ENCODE measurements at places on chromosomes 13 and 19.
A peak's percentile ranks its signal among the peaks of the same experiment; 100 is the strongest.

DNA sequence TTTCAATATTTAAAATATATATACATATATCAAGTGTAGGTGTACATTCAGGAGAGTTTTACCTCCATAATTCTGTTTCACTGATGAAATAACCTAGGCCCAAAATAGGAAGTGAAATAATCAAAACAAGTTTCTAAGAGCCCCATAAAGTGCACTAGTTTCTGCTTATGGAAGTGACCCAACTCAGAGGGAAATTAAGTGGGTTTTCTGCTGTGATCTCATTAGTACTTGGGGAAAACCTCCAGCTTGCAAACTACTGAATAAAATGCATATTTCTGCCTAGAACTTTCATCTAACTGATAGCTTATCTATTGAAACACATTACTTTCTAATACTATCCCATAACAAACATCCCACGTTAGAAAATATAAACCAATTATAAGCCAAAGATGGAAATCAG, 45.4 kb upstream of the MIR17HG start:
- no peak for DNase-seq

DNA sequence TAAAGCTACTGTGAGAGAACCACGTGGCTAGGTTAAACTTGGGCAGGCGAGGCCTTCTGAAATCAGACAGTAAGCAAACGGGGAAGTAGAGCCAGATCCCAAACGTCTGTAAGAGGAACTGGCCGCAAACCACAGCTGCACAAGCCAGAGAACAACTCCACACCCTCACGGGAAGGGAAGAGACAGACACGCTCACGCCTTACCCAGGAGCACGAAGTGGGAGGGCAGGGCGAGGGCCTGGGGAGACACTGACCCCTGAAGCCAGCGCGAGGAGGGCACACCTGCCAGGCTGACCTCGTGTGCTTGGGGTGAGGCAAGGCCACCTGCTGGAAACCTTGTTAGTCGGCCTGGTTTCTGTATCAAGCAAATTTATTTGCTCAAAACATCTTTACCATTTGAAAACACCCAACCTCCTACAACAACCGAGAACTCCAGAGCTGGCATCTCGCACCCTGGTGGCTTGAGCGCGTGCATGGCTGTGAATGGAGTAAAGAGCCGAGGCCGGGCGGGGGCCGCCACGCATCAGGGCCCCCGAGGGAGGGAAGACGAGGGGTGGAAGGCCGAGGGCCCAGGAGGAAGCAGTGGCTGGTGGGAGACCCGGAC, 7.3 kb downstream of the POLR2E start:
- DNase-seq: no peak

- DNase-seq: peak; percentile 20
Observed at GRCh38 chr13:89846926-89847585, 1500.4 kb upstream of the MIR17HG start.

GRCh38 chr13:49403996-49404702, 39.7 kb downstream of the CAB39L start:
- no peak for DNase-seq

GRCh38 chr13:40483601-40484000, 182.8 kb downstream of the FOXO1 start:
- DNase-seq: no peak

DNA sequence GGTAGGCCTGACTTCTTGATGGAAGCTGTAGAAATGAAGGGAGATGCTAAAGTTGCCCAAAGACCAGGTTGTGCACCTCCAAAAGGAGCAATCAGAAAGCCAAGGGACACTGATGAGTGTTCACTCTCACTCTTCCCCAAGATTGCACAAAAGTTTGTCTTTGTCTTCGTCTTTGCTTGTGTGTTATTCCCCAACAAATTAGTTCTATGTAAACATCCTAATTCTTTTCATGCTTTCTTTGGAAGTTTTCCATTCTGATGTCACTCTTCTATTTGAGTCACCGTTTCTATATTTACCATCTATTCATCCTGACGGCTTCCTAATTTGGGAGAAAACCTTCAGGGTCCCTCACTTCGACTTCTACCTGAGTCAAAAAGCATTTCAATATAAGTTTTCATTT, 3.7 kb upstream of the TMEM272 start:
- DNase-seq: peak; percentile 74

GRCh38 chr13:74930402-74931165, 551.4 kb downstream of the TBC1D4 start:
- peak; percentile 87 for DNase-seq

- no peak for DNase-seq
Observed at GRCh38 chr19:30497034-30497433, 124.8 kb downstream of the ZNF536 start.

GRCh38 chr13:73733706-73734105, 400.5 kb downstream of the KLF12 start:
- DNase-seq: no peak

- DNase-seq: peak; percentile 70
Observed at GRCh38 chr19:42468273-42468796, 25.6 kb upstream of the CXCL17 start.

DNA sequence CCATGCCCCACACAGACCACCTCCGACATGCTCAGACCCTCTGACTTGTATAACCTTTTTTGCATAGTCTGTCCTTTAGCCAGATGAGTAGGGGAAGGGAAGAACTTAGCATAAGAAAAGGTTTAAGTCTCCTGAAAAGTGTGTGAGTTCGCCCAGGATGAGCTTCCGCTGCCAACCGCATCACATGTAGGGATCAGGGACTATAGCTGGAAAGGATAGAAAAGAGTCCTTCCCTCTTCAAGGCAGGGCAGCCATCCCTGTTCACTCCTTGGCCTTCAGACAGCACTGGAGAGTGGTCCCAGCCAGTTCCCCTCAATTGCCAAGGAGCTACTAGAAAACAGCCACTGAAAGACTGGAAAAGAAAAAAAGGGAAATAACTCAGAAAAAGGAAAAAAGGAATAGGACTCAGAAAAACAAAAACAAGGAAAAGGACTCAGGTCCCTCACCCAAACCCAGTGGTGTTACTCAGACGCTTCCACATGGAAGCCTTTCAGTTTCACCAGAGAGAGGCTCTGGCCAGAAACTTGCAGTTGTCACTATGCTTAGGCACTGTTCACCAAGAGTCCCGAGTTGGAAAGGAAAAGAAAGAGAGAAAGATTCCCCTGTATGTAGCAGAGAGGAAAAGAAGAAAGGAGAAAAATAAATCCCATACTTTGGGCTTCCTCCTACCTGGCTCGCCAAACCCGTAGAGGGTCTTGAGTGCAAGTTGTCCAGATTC, 5.6 kb upstream of the TM9SF2 start:
- DNase-seq: no peak

GRCh38 chr13:51277928-51278327, 55.7 kb downstream of the FAM124A start:
- DNase-seq: no peak

DNA sequence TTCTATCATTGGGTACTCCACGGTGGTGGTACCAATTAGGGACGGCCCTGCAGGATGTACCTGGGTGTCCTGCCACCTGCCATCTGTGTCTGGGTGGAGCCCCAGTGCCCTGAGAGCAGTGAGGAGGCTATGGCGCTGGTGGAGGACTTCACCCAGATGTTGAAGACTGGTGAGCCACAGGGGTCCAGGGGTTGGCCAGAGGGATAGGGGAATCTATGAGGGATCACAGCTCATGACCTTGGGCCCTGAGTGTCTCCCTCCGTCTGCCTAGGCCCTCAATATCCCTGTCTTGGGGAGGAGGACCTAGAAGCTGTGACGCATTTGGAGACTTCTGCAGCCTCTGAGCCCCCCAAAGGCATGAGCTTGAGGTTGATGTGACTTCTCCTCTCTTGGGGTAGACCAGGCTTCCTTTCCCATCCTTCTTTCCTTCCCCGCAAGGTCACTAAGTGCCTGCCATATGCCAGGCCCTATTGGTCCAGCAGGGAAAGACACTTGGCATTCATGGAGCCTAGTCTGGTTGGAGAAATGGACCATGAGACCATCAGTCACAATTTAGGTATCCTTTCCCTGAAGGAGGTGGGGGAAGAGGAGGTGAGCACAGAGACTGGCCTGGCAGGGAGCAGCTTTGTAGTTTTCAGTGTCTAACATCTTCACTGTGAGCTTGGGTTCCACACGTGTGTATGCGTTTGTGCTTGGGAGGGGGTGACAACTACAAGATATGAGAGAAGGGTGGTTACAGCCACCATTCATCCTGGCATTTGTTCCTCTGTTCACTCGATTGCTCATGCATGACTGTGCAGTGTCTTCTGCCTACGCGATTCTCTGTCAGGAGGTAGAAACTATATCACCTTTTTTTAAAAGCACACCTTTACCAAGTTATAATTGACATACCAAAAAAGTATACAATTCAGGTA, 5.1 kb upstream of the MZF1 start:
- no peak for DNase-seq

DNA sequence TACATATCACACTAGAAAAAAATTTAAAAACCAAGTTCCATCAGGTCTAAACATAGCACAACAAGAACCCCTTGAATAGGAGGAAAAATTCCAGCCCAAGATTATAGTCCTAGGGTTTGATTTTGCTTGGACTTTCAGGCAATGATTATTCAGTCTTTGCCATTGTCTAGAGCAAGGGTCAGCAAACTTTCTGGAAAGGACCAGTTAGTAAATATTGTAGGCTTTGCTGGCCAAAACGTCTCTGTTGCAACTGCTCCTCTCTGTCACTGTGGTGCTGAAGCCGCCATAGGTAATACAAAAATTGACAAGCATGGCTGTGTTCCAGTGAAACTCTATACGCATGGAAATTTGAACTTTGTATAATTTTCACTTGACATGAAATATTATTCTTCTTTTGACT, 95.5 kb upstream of the UBAC2 start:
- DNase-seq: no peak

DNA sequence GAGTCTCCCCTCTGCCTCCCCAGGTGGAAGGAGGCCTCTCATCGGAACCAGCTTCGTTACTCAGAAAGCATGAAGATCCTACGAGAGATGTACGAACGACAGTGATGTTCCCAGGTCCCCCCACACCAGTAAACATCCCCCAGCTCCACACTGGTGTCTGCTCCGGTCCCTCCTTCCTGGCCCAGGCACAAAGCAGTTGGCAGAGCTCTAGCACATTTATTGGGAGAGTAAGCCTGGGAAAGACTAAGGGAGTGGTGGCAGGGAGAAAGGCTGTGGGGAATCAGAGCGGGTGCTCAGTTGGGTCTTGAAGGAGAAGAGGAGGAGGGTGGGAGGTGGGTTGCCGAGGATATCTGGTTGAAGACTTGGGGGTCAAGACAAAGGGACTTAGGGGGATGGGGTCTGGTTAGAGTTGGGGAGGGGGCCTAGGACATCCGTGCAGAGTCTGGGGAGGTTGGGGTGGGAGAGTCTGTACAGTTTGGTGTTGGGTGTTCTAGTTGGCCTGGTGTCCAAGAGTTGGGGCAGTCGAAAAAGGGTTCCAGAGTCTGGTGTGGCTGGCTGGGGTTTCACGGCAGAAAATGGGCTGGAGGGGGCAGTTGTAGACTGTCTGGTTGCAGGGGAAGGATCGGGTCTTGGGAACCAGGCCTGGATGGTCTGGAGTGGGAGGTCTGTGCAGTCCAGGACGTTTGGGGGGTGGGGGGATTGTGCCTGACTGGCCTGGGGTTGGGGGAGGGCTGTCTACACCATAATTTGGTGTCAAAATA, 2.3 kb downstream of the HSPB6 start:
- DNase-seq: no peak

DNA sequence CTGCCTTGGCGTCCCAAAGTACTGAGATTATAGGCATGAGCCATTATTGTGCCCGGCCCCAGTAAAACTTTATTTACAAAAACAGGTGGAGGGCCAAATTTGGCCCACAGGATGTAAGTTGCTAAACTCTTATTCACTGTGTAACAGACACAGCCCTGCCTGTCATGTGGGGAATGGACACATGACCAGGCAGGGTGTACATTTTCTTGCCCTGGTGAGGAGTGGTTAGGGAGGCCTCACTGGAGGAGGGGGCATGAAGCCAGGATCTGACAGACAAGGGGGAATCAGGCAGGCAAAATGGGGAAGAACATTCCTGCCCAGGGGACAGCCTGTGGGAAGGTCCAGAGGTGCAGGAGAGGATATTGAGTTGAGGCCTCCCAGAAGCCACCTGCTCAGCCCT, 7.4 kb upstream of the PGLS start:
- DNase-seq: no peak

- DNase-seq: no peak
Observed at GRCh38 chr19:52140032-52140710, 433 bp upstream of the ZNF616 start.

GRCh38 chr19:5665781-5666513, 14.4 kb downstream of the MICOS13 start:
- peak; percentile 34 for DNase-seq

- no peak for DNase-seq
Observed at GRCh38 chr13:23883255-23883654, 5.9 kb downstream of the MIPEP start.

GRCh38 chr13:98529171-98529570, 47.7 kb downstream of the STK24 start:
- DNase-seq: no peak

DNA sequence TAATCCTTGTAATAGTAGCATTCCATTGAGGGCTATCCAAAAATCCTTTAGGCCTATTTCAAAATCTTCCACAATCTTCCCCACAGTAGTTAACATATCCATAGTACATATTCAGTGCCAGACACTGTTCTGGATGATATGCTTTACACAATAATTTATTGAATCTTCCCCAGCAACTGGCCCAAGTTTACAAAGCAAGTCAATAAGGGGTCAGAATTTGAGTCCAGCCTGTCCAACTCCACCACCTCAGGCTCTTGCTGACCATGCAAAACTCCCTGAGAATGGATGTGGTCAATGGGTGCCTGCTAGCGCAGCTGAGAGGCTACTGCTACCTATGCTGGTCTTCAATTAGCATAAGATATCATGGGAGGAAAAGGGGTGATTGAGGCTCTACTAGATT, 529.6 kb downstream of the FGF9 start:
- DNase-seq: no peak

- no peak for DNase-seq
Observed at GRCh38 chr19:10516064-10516385, 1.2 kb downstream of the S1PR5 start.

- no peak for DNase-seq
Observed at GRCh38 chr13:80052286-80052685, 288.6 kb downstream of the SPRY2 start.

DNA sequence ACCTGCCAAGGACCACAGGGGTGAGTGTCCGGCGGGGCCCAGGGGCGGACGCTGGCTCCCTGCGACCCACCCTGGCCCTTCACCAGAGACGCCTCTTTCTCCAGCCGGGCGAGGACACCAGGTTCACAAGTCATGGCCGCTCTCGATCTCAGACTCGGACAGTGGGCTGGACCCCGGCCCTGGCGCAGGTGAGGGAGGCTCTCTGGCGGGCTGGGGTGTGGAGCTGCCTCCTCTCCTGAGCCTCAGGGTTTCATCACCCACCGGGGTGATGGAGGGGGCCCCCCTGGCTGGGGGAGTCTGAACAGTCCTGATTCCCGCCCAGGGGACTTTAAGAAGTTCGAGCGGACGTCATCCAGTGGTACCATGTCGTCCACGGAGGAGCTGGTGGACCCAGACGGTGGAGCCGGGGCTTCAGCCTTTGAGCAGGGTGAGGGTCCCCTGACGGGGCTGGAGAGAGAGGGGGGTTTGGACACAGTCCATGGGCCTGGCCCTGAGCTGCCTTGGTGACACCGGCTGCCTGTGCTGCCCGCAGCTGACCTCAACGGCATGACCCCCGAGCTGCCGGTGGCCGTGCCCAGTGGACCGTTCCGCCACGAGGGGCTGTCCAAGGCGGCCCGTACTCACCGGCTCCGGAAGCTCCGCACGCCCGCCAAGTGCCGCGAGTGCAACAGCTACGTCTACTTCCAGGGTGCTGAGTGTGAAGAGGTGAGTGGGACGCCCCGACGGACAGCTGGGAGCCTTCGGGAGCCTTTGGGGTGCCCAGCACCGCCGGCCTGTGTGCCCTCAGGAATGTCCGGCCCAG, 13.6 kb downstream of the ARHGAP45 start:
- DNase-seq: no peak

- DNase-seq: no peak
Observed at GRCh38 chr19:30815889-30816580, 443.9 kb downstream of the ZNF536 start.

- no peak for DNase-seq
Observed at GRCh38 chr19:45418802-45419201, 4.9 kb downstream of the ERCC1 start.

Data from bronchial epithelial cell (primary cell).